ENCODE measurements at places on chromosomes 12 and 14.

DNA sequence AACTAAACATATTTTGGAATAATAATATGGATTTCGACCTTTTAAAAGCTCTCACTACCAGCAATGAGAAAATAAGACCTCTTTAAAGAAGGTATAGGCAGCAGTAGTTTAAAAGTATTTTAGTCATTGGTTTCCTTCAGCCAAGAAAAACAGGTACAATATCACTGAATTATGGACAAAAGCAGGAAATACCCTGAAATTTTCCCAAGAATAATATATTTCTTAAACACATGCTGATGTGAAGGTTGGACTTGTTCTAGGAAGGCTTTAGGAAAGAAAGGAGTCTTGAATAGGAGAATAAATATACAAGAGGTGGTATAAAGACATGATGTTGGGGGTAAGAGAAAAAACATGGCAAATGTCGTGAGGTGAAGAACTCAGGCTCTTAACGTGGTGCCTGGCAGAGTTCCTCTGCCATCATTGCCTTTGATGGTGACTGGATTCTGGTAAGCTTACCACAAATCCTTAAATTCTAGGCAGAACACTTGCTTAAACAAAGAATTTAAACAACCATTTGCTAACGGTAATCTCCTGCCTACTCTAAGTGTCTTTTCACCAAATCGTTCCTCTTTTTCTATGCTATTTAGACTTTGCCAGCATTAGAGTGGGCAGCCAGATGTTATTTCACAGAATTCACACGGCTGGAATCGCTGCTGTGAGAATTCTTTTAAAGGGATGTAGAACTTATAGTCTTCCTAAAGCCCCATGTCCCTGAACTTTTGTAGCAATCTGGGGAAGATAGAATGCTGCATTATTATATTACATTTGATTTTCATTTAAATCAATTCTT is 11.9 kb upstream of the NUDT4 start:
- no peak for DNase-seq

- DNase-seq = no peak
These were observed 442.8 kb upstream of the FBXO33 start for GRCh38 chr14:39875028-39875427.

GRCh38 chr12:112317481-112317880 is 64.8 kb downstream of the HECTD4 start:
- DNase-seq = no peak

DNA sequence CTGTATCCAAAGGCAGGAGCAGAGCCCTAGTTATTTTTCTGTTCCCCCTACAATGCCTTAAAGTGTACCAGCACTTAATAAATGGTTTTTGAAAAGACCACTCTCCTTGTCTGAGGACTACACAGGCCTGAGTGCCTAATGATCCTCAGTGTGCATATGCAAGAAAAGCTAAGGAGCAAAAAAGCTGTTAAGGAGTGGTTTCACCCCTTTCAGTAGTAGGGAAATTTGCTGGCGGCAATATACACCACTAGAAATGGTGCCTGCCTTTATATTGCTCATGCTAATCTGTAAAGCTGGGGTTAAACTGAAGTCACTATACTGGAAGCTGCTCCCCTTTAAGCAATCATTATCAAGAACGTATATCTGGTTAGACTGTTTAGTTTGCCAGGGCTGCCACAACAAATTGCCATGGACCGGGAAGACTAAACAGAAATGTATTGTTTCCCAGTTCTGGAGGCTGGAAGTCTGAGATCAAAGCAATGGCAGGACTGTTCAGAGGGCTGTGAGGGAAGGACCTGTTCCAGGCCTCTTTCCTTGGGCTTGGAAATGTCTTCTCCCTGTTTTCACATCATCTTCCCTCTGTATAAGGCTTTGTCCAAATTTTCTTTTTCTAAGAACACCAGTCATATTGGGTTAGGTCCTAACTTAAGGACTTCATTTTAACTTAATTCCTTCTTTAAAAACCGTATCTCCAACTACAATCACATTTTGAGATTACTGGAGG is 30.2 kb downstream of the PRDM4 start:
- no peak for DNase-seq

- no peak for DNase-seq
These were observed 12.2 kb upstream of the CALCOCO1 start for GRCh38 chr12:53739214-53740129.

DNA sequence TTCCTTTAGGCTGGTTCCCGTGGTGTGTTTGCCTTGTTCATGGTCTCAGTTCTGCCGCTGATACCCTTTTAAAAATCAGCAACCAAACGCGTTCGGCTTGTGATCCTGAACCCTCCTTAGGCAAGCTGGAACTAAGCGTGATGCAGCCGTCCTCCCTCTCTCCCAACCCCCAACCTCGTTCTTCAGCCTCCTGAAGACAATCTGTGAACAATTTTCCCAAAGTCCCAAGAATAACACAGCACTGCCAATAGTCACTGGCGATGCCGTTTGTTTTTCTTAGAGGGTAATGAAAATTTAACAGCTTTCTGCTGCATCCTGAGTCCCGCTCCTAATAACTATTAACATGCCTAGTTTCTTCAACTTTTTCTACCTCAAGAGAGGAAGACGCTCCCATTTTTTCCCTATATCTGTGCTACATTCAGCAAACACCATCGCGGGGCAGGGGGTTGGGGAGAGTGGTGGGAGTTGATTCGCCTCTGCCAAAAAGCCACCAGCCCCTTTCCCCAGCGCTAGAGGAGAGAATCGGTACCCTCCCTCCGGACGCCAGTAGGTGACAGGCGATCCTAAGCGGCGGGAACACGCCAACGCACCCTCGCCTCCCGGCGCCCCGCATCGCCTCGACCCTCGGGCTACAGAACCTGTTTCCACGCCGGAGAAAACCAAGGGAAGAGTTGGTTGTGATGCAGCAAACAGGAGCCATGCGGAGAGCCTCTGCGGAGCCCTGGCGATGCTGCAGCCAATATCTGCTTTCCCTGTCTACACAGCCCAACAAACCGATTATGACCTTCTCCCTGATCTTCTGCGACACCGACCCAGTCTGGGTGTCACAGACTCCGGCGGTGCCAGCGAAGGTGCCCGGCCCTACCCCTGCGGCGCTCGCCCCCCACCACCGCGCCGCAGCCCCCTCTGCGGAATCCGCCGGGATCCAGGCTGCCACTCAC is 752 bp downstream of the PRICKLE1 start:
- no peak for DNase-seq

DNA sequence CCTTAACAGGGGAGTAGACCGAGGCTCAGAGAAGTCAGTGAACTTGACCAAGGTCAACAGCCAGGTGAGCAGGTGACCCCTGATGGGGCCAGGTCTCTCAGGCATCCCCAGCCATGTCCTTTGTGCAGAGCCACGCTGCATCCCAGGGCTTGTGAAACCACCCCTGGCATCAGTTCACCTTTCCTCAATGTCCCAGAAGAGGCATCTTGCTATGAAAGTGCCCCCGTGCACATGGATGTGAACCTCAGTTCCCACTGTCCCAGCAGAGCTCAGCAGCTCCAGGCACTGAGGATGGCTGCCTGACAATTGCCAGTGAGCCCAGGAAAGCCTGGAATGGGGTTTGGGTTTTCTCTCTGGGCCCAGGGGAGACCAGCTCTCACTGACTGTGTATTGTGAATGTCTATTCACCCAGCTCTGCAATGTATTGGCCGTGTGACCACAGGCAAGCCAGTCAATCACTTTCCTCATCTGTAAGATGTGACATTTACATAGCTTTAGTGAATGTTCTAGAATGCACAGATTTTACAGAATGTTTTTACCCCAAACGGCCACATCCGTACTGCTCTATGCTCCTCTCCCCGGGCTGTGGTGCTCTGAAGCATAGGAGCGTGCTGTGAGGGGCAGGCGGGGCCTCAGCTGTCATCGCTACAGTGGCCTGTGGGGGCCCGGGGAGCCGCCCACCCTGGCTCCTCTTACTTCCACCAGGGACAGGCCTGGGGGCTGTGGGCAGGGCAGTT is 4.9 kb downstream of the CACNA2D4 start:
- no peak for DNase-seq

DNA sequence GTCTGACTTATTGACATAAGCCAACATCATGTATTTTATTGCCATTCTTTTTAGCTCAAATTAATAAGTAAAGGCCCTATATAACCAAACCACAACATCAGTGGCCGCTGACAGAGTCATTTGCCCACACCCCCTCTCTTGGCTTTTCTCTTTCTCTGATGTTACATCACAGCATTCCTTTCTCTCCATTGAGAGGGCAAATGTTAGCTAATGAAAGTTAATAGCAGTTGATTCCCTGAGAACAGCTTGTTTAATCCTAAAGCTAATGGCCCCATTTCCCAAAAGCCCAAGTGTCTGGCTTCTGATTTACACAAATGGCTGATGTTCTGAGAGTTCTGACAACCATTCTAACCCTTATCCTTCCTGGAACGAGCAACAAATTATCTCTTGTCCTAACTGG is 308.8 kb downstream of the SNAPC1 start:
- DNase-seq = no peak

DNA sequence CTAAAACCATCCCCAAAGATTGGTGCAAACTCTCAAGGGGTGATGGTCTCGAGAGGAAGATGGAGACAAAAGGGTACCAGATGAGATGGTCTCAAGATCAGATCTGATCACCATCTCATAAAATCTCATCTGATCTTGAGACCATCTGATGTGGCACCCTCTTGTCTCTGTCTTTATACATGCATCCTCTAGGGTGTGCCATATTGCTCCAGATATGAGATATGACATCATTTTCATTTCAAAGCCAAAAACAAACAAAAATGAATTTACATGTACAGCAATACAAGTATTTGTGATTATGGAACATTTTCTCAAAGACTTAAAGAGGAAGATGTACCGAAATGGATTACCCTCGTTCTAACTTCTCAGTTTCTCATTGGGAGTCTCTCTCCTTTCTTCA is 787.2 kb downstream of the GALC start:
- no peak for DNase-seq

DNA sequence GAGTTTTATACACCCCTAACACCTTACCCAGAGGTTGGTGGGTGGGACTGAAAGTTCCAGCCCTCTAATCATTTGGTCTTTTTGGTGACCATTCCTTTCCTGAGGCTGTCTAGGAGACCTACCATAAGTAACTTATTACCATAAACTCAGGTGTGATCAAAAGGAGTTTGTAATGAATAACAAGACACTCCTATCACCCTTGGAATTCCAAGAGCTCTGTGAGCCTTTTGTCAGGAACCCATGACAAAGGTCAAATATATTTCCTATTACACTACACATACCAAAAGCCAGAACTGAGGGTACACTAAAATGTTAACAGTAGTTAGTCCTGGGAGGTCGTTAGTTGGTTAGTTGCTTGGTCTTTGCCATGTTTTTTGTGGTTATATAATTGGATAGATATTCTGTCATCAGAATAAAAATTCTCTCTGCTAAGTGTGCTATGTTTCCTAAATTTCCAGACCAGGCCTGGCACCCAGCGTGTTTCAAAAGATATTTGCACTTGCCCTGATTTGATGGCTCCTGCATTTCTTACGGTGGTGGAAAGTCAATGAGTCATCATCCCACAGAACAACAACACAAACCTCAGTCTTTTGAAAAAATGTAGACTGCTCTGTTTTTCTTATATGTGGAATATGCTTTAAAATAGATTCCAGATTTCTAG is 27.0 kb upstream of the AKAP5 start:
- DNase-seq = no peak

GRCh38 chr12:98699586-98699985 is 54.5 kb downstream of the APAF1 start:
- no peak for DNase-seq

- DNase-seq = no peak
These were observed 58.7 kb upstream of the NCOR2 start for GRCh38 chr12:124625867-124626675.

DNA sequence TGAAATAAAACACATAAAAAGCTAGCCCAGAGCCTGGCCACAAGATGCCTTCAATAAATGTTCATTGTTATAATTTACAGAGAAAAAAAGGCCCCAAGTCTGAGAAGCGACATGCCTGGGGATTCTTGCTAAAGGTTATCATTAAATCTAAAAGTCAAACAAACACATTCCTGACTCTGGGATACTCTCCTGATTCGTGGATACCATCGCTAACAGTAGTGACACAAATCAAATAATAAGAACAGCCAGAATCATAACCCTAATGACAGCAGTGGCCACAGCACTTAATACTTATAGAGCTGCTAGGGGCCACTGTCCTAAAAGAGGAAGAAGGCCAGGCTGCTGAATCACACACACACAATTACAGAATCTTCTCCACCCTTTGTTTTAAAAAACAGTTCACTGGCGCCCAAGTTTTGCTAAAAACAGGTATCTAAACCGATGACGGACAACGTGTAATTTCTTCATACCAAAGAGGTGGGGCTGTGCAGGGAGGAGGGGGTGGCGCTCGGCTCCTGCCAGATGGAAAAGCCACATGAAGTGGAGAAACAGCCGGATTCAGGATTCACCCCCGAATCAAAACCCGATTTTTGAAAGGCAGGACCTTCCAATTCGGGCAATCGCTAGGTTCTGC is 1.2 kb downstream of the CLIP1 start:
- no peak for DNase-seq

- DNase-seq = no peak
These were observed 54.5 kb upstream of the ALG10 start for GRCh38 chr12:33967760-33968159.

- DNase-seq = no peak
These were observed 612 bp upstream of the FOXN3 start for GRCh38 chr14:89417465-89418225.

DNA sequence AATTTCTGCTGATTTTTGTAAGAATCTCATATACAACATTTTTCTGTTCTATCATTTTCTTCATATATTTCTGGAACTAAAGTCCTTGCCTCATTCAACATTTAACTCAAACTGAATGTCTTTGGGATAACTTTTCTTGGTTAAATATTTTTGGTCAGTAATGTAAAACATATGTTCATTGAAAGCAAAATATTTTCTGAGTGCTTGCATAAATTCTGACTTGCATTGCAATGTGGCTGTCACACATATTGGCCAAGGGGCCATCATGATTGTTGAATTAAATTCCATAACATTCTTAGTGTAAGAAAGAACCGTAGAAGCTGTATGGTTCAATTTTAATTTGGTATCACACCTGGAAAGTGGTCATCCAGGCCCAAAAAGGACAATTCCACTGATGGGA is 369.4 kb downstream of the GALC start:
- no peak for DNase-seq

GRCh38 chr12:121610239-121611149 is 15.8 kb upstream of the ORAI1 start:
- DNase-seq = no peak

DNA sequence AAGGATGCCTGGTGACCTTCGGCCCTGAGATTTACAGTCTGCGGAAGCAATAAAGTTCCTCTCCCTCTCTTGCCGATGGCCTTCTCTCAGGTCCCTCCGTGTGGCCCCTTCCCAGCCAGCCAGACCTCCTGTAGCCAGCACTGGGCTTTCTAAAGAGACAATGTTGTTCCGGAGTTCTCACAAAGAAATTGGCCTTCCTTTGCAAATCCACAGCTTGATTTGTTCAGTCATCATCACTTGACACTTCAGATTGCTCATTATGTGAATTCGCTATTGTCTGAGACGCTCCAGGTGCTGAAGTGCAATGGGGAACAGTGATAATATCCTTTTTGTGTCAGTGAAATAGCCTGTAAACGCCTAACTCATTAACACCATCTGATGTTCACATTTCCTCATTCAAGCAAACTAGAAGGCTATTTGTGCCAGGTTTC is 43.7 kb upstream of the GPHB5 start:
- no peak for DNase-seq

- no peak for DNase-seq
These were observed 186.5 kb upstream of the ATP2B1 start for GRCh38 chr12:89895101-89895500.

Data from NCI-H446 treated with DMSO at 0.1 percent for 48 hours (cell line).